ENCODE measurements at places on chromosomes 3 and 15.

DNA sequence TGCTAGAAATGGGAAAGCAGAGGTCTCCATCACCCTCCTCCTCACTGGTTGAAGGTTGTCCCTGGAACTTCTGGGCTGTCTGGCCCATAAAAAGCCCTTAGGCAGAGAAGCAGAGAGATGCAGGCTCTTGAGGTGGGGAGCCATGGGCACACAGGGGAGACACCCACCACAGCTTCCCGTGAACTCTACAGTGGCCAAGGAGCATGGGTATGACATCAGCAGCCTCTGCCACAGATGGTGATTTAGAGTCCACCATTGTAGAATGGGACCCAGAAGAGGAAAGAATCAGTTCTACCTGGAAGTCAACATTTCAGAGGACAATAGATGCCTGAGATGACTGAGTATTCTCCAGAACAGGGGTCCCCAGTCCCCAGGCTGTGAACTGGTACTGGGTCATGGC lies 105.6 kb upstream of the LRRN1 start:
- no peak for DNase-seq

DNA sequence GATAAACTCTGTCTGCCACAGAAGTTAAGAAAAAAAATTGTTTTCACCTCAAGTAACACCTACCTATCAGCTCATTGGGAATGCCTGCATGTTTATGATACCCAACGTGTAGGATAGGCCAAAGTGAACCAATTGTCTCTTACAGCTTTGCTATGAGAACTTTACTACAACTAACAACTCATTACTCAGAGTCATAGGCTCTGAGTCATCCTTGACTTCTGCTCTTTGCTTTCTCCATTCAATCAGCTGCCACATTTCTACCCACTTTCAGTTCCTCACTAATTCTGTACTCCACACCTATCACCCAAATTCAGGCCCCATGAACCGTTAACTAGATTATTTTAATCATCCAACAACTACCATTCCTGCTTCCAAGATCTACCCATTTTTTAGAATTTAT lies 843.9 kb downstream of the TUSC7 start:
- no peak for DNase-seq

DNA sequence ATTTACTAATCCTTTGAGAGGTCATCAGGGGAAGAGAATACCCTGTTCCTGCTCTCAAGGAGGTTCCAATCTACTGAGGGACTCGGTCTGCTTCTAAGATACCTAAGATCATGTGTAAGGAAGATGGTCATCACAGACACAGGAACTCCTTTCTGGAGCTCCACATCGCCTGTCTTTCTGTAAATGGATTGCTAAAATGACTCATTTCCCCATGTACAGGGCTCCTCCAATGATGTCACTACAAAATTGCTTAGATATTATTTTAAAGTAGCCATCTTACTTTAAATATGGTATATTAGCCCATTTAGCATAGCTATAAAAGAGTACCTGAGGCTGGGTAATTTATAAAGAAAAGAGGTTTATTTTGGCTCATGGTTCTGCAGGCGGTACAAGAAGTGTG lies 206.1 kb upstream of the PROK2 start:
- DNase-seq, result no peak

DNA sequence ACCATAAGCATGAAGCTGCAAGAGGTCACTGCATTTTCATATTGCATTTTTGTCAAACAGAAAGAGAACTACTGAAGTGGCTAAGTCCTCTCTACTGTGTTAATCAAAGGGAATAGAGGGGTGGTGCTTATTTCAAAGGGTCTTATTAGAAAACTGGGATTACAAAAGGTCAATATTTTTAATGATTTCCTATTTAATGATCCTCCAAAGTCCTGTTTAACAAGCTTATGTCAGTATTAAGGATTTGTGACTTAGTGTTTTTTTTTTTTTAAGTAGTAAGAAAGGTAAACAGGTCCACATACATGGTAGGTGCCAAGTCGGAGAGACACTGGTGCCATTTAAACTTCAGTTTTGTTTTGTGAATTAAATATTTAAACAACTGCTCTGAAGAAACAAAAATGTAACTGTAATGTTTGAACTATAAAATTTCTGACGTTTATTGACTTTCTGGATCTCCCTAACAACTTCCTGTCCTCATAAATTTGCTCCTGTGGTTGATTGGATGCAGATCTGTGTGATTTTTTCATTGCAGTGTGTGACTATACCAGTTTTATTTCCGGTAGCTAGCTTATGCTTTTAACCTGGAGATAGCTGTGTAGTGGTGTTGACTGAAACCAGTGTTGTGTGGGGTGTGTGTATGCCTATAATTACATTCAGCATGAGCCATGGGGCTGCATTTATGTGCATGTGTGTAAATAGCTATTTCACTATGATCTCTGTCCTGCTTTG lies 8.6 kb upstream of the CACNA1D start:
- DNase-seq, result no peak

DNA sequence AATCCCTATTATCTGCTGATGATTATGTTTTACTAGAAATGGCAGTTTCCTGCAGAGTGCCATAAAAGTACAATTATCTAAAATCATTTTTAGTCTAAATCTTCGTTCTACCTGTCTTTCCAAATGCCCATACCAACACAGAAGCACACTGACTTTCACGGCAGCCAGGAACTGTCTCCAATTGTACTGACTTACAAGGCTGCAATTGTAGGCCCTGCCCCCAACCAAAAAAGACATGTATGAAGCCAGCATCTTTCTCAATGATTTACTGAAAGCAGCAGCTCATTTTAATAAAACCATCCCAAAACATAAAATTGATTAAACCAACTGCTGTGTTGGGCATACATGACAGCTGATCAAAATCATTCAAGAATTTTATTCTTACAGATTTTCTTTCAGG lies 119.0 kb downstream of the TBC1D5 start:
- no peak for DNase-seq

- no peak for DNase-seq
Measured at GRCh38 chr3:184756151-184757021, 44.5 kb upstream of the MAGEF1 start.

- no peak for DNase-seq
Measured at GRCh38 chr3:77446084-77446483, 406.2 kb downstream of the ROBO2 start.
